Left ventricle myocardium superior (tissue), 1 donor: ENCODE measurements at places on chromosomes 1 and 21. TPM values are rescaled to one million over a fixed set of nuclear protein-coding genes. Genes with fewer than 3 reads are reported as not detected.
A peak's percentile ranks its signal among the peaks of the same experiment; 100 is the strongest.

DNA sequence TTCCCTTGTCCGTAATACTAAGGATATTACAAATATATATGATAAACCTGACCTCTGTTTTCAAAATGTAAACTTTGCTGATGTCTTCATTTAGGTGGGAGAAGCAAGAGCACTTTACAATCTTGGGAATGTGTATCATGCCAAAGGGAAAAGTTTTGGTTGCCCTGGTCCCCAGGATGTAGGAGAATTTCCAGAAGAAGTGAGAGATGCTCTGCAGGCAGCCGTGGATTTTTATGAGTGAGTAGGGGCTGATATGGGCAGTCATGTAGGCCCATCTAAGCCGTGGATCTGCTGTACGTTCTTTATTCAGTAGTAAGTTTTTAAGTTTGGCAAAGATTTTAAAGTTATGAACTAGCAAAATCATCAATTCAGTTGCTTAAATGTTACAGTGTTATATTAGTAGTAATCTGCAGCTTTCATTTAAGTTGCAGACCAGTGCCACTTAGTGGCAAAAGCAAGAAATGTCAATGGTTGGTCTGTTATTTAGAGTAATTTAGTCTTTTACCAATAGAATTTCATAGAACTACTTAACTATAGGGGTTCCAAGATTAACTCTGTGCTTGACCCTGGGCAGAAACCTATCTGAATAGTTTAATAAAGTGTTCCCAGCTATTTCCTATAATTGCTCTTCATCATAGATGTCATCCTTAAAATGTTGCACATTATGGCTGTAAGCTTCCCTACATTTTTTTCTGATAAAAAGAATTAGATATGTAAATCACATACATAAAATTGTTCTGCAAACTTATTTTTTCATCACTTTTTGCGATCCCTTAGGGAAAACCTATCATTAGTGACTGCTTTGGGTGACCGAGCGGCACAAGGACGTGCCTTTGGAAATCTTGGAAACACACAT, 21.3 kb downstream of the GPSM2 start:
- DNase-seq = no peak

DNA sequence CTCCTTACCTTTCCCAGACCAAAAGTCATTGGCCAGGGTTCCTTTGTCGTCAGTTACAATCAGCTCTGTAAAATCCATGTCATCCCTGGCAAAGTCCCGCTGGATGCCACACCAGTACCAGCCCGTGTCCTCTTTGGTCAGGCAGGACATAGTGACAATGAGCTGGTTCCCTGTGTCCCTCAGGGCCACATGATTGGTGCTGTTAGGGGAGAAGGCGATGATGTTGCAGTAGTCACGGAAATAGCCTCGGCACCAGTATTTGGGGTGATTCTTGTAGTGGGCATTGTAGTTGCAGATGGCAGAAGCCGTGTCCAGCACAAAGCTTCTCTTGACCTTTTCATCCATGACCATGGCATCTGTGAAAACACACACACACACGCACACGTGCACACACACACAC, 14.8 kb downstream of the ADORA3 start:
- DNase-seq = no peak

DNA sequence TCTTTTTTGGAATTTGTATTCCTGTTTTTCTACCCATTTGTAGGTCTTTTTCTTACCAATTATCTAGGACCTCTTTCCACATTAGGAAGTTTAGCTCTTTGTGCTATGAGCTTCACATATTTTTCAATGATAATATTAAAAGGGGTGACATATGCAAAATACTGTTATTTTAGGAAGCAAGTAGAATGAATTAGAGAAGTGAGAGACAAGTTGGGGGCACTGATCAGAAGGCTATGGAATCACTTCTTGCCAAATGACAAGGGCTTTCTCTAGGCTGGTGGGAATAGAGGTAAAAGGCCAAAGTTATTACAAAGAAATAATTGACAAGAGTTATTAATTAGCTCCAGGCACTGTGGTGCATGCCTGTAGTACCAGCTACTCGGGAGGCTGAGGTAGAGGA, 4.3 kb upstream of the BCAR3 start:
- no peak for DNase-seq

DNA sequence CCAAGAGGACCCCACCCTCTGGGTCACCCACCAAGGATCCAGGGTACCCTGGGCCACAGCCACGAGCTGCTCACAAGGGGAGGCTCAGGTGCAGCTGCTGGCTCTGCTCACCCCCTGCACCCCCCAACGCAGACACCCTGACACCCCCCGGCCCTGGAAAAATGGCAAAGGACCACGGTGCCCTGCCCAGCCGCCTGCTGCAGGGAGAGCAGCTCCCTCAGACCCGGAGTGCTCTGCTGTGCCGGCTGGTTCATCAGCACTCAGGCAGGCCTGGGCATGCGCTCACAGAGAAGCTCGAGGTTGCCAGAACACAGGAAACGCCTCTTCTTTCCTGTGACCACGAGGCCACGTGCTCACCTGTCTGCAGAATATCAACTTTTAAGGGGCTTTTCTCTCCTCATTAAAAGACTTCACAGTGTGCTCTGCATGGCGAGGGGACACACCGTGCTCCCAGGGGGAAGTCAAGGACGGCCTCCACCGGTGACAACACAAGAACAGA, 4.3 kb upstream of the C1QTNF12 start:
- DNase-seq = no peak

DNA sequence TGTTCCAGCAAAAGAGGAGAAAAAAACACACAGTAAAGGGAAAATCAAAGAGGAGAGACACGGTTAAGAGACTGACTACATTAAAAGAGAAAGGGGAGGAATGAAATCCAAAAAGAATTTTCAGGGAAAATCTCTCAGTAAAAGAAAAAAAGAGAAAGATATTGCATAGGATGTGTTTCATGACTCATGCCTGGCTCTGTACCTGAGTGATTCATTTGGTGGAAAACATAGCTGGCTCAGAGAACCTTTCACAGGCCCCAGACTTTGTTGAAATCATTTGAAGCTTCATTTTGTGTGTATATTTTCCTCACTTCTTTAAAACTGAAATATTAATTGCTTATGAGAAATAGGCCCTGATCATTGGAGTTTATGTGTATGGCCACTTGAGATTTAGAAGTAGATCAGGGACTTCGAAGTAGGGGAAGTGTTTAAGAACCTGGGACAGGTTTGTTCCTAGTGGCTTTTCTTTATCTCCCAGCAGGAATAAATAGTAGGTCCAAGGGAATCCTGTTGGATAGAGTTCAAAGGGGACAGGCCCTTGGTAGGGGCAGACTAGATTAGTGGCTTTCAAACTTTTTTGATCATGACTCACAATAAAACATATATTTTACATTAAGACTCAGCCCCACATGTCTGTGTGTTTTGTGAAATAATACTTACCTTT, 239.1 kb upstream of the SGIP1 start:
- no peak for DNase-seq

DNA sequence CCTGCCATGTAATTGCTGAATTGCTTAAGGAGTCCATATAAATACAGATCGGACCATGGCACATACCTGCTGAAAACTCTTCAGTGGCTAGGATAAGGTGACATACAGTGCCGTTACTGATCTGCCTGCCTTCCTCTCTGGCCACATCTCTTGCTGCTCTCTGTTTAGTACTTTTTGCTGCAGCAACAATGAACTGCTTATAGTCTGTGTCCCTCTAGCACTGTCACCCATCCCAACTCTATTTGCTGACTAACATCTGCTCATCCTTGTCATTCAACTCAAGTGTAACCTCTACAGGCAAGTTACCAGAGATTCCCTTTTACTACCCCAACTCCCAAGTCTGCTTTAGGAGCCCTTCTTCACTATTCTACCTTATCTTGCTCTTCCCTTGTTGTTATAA, 65.6 kb downstream of the GTF2B start:
- no peak for DNase-seq

DNA sequence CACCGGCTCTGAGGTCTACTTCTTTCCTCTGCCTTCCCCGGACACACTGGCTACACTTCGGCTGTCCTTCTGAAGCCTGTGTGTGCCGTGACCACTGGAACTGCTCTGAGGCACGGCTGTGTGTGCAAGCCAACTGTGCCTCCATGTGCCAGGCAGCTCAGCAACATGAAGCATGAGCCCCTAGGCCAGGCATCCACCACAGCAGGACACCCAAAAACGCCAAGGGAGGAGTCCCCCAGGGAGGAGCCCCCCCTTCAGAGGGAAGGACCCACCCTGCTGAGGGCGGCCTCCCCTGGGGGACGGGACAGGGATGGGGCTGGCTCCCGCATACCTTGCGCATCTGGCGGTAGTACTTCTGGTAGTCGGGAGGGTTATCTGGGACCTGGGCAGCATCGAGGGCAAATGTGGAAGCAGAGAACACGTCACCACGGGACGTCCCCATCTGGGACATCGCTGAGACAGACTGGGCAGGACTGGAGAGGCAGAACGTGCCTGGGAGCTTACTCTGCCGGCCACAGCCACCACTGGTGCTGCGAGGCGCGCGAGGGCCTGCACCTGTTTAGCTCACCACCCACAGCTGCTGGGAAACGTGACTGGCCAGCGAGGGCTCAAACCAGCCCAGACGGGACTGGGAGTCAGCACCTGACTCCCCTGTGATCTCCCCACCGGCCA, 20.5 kb downstream of the LSS start:
- DNase-seq = no peak

GRCh38 chr1:85318217-85318616, 41.8 kb upstream of the BCL10 start:
- DNase-seq = no peak

GRCh38 chr1:87106867-87107266, 192.4 kb downstream of the HS2ST1 start:
- DNase-seq = no peak

- peak; percentile 60 for DNase-seq
Observed at GRCh38 chr1:156910309-156910782, 10.1 kb upstream of the LRRC71 start.

DNA sequence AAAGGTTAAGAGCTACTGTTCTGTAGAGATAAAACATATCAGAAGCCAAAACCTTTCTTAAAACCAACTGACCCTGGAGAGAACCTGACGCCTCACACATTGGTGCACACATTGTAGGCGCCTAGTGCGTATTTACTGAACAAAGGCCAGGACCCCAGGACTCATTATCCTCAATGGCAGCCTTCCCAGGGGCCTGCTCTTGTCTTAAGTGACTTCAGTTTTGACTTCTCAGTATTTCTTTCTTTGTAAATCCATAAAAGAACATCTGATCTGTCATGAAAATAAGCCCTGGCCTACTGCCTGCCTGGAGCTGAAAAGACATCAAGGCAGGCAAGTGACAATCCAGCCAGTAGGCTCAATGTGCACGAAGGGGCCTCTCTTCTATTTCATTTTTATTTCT, 27.6 kb downstream of the ABCA4 start:
- DNase-seq = no peak

- no peak for DNase-seq
Observed at GRCh38 chr1:157348538-157349480, 203.5 kb downstream of the FCRL5 start.

- DNase-seq = no peak
Observed at GRCh38 chr1:230937371-230937770, 41.3 kb downstream of the TTC13 start.

GRCh38 chr1:13799502-13800283, 99.7 kb downstream of the PRDM2 start:
- no peak for DNase-seq

DNA sequence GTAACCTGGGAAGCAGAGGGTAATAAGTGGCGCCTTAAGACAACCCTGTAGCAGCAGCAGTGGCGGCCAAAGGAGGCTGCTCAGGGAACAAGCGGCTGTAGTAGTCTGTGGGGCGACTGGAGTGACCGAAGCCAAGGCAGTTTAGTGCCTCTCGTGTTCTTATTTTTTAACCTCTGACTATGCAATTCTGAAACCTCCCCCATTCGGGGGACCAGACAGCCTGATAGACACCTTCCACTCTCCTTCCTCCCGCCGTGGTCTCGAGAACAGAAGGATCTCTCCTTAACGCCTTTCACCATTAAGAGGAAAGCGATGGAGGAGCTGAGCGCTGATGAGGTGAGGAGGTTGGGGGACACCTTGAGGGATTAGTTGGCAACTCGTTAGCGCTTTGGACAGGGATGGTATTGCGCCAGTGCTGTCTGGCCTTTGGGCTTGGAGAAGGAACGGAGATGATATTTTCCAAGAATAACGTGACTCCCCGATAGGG, 644 bp downstream of the UBE4B start:
- DNase-seq = no peak

DNA sequence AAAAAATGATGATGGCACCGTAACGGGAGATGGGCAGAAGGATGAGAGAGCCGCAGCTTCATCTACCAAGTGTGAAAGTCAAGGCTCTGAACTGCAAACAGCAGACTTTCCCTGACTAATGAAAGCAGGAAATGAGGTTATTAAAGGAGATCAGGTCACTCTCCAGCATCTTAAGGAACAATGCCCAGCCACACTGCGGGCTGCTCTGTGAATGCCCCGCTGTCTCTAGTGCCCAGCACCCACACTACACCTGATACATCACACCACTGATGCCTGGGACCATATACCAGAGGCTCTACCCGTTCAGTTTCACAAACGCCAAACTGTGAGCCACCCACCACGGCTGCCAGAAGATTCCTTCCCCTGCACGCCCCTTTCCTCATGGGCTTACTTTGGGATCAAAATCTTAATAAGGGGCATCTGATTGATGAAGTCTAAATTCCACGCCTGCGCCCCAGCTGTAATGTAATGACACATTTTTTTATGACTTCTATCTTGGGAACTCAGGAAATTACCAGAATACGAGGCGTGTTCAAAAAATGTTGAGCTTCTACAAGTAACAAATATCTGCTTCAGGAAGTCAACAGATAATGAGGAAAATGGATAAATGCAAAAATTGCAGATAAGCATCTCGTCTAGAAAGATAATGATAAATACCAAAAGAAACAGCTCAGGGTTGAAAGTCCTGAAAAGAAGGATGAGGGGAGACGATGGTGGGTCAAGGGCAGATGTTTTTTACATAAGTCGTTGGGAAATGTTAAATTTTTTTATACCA, 72.0 kb downstream of the MIS18A start:
- no peak for DNase-seq

DNA sequence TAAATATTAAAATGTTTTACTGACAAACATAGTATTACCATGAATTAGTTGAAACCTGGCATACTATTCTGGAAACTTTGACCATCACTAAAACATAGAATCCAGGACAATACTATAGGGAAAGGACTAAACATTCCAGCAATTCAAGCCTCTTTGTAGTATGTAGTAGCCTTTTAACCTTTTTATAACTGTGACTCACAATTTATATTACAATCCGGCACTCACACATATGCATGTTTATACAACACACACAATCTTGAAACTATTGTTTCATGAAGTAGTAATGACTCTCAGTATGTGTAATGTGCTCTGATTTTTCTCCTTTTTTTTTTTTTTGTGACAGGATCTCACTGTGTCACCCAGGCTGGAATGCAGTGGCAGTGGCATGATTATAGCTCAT, 64.3 kb downstream of the ANKRD13C start:
- no peak for DNase-seq

GRCh38 chr21:26954662-26955121, 12.2 kb downstream of the ADAMTS5 start:
- DNase-seq = no peak

GRCh38 chr1:10890491-10891071, 94.1 kb upstream of the CASZ1 start:
- DNase-seq = no peak

- no peak for DNase-seq
Observed at GRCh38 chr1:10606064-10606463, 131.3 kb downstream of the PEX14 start.

GRCh38 chr1:235156265-235156664, 4.8 kb downstream of the RBM34 start:
- no peak for DNase-seq

GRCh38 chr1:222275001-222275728, 272.7 kb downstream of the HHIPL2 start:
- no peak for DNase-seq

TFAP2E gene
- 0.37 TPM for total RNA-seq

S100B gene
- 3.5 TPM for total RNA-seq

ADAMTS5 gene
- total RNA-seq = 3.0 TPM

CCDC27 gene
- total RNA-seq = not detected

FCGR3A gene
- 19.9 TPM for total RNA-seq

PIGR gene
- not detected for total RNA-seq

CRABP2 gene
- 0.74 TPM for total RNA-seq
